ENCODE measurements at places on chromosomes 2 and 18. TPM values are rescaled to one million over a fixed set of nuclear protein-coding genes. Genes with fewer than 3 reads are reported as not detected.

The MC5R gene
- not detected for total RNA-seq

The PLB1 gene
- total RNA-seq: 1.8 TPM

The DNMT3A gene
- total RNA-seq: 16.9 TPM

The FAM117B gene
- 2.8 TPM for total RNA-seq

The APCDD1 gene
- 17.3 TPM for total RNA-seq

The INHBB gene
- total RNA-seq: not detected

The MARCHF4 gene
- total RNA-seq: 0.26 TPM

The LYPD6B gene
- not detected for total RNA-seq

The CYS1 gene
- total RNA-seq: 5.1 TPM

The LINC00305 gene
- not detected for total RNA-seq

The STEAP3 gene
- 13.7 TPM for total RNA-seq

- no peak for DNase-seq
Measured at GRCh38 chr2:238220892-238221521, 17.5 kb upstream of the ILKAP start.

GRCh38 chr18:78634061-78634696 lies 345.4 kb upstream of the SALL3 start:
- DNase-seq: no peak

DNA sequence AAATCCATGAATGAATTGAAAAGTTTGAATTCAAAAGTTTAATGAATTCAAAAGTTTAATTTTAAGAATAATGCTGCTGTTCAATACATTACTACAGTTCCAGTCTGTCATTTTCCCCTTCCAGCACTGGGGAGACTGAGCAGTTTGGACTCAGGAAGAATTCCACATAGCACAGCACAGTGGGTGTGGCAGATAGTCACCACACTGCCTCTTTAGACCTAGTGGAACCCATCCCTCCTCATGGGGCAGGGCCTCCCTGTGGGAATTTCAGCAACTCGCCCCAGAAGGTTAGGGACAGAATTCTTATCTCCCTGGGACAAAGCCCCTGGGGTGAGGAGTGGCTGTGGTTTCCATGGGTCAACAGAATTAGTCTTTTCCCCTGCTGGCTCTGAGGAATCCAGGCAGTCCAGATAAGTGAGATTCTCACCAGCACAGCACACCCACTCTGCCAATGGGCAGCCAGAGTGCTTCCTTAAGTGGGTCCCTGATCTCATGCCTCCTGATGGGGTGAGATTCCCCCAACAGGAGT lies 442.0 kb upstream of the SYT4 start:
- DNase-seq: no peak

DNA sequence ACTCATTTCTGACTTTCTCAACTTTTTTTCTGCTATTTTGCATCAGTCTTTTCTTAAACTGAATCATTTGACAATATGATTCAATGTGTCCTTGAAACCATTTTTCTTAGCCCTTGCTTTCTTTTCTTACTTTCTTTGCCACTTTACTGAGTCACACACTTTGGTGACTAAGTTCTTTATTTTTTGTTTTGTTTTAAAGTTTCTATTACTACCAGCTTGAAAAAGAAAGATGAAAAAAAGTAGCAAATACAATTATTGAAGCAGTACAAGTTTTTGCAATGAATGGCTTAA lies 116.5 kb downstream of the DOCK10 start:
- DNase-seq: peak; percentile 33

DNA sequence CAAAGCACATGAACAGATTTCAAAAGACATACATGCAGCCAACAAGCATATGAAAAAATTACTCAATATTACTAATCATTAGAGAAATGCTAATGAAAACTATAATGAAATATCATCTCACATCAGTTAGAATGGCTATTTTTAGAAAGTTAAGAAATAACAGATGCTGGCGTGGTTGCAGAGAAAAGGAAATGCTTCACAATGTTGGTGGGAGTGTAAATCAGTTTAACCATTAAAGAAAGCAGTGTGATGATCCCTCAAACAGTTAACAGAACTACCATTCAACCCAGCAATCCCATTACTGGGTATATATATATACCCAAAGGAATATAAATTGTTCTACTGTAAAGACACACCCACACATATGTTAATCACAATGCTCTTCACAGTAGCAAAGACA lies 117.7 kb upstream of the SETBP1 start:
- DNase-seq: no peak

GRCh38 chr2:219636144-219636915 lies 8.9 kb downstream of the SLC4A3 start:
- no peak for DNase-seq

- DNase-seq: no peak
Measured at GRCh38 chr2:54409752-54410151, 46.4 kb upstream of the SPTBN1 start.

DNA sequence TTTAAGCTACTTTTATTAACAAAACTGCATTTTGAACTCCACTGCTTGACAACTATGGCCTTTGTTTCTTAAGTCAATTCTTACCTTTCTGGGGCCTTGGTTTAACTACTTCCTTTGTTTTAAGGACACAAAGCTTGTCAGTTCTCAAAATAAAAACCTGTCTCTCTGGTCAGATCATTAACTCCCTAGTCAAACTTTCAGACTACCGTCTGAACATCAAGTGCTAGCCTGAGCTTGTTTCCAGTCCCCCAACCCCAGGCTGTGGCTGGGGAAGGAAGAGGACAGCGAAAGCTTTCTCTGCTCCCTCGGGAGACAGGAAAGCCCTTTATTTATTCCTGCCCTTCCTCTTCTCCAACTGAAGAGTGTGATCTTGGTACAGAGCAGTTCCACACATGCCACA lies 1.7 kb downstream of the SH3YL1 start:
- no peak for DNase-seq

DNA sequence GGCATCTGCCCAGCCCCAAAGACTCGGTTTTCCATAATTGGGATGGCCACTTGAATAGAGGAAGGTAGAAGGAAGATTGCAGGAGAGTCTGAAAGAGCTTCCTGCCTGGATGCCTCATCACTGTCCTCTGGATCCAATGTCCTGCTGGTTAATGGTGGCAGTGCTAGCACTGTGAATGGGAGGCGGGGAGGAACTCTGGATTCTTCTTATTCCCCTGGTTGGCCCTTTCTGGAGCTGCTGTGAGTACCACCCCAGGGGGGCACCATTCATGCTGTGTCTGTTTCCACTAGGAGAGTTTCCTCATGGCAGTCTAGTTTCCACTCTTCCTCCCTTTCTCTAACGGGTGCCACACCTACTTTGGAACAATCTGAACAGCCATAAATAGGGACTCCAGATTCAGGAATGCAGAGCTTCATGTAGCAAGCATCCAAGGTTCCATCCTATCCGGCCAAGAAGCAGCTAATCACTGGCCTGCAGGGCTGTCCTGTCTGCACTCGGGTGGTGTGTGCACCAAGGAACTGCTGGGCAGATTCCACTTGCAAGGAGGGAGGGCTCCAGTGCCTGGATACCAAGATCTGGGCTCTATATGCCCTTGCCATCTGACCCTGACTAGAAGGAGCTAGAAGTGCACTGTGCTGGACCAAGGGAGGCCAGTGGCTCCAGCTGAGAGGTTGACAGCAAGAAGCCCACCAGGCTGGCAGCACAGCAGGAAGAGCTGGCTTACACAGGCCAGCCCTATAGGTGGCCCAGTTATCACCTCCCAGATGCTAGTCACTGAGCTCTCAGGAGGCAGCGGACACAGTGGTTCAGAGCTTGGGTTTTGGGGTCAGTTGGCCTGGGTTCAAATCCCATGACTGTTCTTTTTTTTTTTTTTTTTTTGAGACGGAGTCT lies 4.6 kb upstream of the ATOH8 start:
- DNase-seq: peak; percentile 69

- DNase-seq: peak; percentile 55
Measured at GRCh38 chr2:119544075-119544938, at the start of gene CFAP221. CFAP221 (plus strand) TSS chr2:119544449; CDS start chr2:119546132, 1,683 bp downstream.

DNA sequence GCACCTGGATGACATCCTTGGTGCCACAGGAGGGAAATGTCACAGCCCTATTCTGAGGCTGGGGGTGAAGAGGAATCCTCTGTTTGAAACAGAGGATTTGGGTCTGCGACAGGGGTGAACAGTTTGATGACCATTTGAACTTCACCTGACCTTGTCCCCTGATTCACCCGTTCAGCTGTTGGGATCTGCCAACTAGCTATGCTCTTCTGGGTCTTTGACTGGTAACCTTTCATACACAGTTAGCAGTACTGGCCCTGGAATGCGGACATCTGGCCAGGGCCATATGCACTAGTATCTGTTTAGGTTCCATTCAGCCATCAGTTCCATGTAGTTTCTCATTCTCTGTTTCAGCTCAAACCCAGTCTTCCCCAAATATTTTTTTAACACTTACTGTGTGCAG lies 72.6 kb upstream of the MCFD2 start:
- no peak for DNase-seq

DNA sequence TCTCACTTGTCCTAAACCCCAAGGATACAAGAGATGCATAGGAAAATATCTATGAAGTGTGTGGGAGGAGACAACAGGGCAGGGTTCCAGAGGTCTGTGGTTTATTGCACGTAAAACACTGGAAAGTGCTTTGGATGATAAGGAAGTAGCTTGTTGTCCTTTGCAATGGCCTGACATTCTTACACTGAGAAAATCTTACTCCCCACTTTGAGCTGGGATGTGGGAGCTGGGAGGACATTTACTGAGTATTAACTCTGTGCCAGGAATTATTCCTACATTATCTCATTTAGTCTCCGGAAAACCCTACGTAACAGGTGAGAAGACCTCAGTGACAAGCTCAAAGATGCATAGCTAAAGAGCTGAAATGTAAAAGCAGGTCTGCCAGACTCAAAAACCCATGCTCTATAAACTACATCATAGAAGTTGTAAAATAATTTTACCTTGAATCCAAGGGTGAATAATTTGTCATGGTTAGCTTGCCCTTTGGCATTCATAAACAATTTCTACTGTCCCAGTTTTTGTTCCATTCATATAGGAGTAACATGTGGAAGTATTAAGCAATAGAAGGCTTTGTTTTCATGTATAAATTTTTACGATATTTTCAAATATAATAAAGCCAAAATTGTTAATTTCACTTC lies 9.2 kb upstream of the GALNT3 start:
- peak; percentile 86 for DNase-seq

DNA sequence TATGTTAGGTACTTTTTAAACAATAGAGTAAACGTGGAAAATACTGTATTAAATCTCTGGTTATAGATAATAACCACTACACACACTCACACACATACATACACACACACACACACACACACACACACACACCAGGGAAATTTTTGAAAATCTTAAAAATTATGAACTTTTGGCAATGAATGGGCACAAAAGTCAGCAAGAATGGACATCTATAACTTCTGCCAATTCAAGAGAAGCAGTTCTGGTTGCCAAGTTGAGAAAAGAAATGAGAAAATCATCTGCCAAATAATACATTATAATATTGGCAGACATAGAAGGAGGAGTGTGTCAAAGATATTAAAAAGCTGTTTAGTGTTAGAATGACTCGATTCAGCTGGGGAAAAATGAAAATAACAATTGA lies 42.9 kb upstream of the TMEM178A start:
- DNase-seq: peak; percentile 3

GRCh38 chr2:149579972-149580882 lies 7.3 kb downstream of the MMADHC start:
- no peak for DNase-seq

DNA sequence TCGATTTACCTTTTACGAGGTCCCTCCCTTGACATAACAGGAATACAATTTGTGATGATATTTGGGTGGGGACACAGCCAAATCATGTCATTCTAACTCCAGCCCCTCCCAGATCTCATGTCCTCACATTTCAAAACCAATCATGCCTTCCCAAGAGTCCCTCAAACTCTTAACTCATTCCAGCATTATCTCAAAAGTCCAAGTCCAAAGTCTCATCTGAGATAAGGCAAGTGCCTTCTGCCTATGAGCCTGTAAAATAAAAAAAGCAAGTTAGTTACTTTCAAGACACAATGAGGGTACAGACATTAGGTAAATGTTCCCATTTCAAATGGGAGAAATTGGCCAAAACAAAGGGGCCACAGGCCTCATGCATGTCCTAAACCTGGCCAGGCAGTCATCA lies 381.1 kb downstream of the PIK3C3 start:
- DNase-seq: no peak

DNA sequence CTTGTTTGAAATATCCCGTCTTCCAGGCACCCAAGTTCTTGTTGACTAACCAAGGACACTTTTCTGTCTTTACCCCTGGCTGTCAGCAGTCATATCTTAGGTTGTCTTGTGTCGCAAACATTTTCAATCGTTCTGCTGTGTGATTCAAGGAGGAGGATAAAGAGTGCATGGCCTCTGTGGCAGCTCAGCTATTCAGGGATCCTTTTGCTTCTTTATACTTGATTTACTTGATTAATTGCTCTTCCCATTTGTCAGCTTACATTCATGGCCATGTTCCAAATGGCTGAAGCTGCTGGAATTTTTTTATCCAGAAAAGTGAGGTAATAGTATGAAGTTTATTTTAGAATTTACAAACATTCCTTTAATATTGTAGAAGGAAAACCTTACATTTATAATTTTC lies 97.3 kb upstream of the FZD5 start:
- no peak for DNase-seq

DNA sequence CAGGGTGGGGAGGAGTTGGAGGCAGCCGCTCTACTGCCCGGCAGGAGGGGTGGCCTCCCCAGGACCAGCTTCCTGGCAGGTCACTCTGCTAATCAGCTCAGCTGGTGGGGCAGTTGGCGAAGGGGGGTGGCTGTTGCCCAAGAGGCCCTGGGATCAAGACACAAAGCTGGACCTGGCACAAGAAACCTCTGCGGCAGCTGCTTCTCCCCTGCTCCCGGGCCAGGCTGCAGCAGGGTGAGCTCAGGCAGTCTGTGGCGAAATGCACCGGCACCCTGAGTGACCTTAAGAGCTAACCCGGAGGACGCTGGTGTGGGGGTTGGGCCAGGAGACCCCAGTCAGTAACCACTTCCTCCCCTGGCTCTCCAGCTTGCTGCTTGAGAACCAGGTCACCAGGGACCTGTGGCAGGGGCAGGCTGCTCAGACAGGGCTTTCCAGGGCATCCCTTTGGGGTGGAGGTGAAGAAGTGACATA lies 31.1 kb downstream of the TOGARAM2 start:
- peak; percentile 58 for DNase-seq

- DNase-seq: peak; percentile 94
Measured at GRCh38 chr2:9310377-9310776, 103.8 kb downstream of the ASAP2 start.

DNA sequence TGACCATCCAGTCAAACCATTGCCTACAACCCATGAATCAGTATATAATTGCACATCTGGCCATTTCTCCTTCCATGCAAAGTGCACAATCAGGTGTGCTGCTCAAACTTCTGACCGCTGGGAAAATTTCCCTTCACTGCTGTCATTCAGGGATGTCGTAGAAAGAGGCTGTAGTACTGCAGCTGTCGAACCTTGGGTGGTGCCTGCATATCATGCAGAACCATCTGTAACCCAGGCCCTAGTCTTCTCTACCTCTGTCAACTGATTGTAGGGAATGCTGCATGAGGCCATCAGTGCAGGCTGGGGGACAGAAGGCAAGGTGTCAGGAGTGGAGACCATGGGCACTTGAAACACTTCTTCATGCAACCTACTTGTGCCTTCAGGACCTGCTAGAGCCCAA lies 267.5 kb downstream of the CALCRL start:
- DNase-seq: no peak

GRCh38 chr2:25606892-25607291 lies 66.5 kb downstream of the DTNB start:
- peak; percentile 60 for DNase-seq
